ENCODE measurements at places on chromosomes 1 and 21.

DNA sequence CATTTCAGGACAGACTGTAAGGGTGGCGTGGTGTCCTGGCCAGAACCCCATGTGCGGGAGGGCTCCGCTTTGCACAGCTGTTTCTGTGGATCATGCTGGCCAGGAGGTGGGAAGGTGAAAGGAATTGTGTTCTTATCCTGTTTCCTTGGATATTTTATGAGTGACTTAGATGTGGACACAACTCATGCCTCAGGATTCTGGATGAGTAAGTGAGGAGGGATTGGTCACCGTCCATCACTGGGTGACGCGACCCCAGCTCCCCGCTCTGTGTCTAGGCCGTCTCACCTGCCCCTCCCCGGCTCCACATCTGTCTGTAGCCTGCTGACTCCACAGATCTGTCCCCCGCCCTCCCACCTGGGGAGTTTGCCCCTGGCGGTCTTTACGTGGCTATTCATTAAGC is 48.8 kb downstream of the PIK3CD start:
- DNase-seq, result no peak

DNA sequence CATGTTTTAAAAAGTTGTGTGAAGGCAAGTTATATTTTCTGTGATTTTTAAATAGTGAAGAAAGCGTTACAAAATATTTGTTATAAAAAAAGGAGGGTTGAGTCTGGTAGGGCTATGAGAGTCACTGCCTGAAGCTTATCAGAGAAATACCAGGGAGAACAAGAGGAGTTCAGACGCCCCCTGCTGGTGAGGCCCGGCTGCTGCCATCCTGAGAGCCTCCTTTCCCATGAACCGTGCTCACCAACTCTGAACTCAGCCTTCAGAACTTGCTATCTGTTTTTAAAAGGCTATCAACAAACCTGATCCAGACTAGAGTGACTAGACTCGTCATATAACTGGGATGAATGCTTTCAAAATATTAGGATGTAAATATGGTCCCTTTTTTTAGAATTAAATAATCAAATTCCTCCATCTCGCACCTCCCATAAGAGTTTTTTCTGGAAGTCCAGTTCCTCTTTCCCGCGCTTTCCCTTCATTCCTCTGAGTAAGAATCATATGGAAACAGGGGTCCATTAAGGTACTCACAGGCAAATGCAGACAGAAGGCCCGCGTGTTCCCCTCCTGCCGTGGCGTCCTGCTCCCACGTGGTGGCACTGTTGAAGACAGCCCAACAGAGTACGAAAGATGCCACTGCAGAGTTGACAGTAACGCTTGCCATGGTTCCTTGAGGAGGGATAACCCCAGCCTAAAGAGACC is 26.2 kb upstream of the SPATA6 start:
- peak; percentile 80 for DNase-seq

- peak; percentile 34 for DNase-seq
These were observed 27.9 kb downstream of the RGS5 start for GRCh38 chr1:163174524-163175437.

DNA sequence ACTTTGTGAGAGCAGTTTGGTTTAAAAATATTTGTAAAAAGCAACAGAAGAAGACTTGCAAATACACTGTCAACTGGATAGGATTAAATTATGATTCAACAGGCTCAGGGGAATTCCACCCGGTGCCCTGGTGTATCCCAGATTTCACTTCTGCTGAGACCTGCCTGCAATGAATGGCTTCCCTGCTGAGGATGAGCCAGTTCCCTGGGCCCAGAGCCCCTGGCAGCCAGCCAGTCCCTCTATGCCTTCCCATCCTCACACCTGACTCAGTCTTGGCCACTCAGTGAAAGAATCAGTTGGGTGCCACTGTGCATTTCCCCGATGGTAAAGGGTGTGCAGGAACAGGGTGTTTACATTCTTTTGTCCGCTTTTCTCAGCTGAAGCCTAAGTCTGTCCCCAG is 64.4 kb downstream of the KCTD3 start:
- peak; percentile 64 for DNase-seq

DNA sequence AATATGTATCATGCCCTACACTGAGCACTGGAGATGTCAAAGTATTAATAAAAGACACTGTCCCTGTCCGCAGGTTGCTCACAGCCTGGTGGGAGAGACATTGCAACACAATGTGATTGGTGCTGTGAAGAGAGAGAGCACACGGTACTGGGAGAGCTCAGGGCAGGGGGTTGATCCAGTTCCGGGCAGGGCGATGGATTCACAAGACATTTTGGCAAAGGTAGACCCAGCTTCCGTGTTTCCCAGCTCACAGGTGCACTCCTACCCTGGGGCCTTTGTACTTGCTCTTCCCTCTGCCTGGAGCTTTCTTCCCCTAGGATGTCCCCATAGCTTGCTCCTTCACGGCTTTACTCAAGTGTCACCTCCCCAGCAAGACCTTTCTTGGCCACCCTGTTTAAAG is 1.4 kb downstream of the PLA2G5 start:
- DNase-seq, result no peak

- no peak for DNase-seq
These were observed 381 bp upstream of the KLHL20 start for GRCh38 chr1:173714441-173714758.

- no peak for DNase-seq
These were observed 9.2 kb downstream of the ABCG1 start for GRCh38 chr21:42227909-42228708.

- DNase-seq, result peak; percentile 70
These were observed 3.1 kb upstream of the YRDC start for GRCh38 chr1:37811027-37811655.

DNA sequence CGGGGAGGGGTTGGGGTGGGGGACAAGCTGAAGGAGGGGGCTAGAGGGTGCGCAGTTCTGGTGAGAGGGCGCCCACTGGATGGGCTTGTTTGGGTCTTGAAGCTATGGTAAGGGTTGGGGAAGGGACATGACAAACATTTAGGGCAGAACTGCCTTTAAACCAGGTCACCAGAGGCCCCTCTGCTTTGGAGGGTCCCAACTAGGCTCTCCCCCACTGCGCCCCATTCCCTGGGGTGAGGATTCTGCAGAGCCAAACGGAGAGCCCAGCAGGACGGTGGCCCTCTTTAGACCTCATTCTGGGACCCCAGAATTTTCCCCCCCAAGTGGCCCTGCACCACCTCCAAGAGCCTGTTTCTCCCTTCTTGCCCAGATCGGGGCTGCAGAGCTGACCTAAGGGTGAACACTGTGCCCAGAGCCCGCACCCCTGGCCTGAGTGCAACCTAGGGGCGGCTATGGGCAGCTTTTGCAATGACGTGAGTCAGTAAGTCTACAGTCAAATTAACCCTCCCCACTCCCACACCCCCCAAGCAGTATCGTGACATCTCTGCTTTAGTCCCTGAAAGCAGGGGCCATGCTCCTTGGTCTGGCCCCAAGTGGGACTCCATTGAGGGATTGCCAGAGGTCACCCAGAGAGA is 593.8 kb downstream of the MATN1 start:
- DNase-seq, result no peak

GRCh38 chr1:87399701-87400100 is 71.0 kb downstream of the LMO4 start:
- DNase-seq, result peak; percentile 62

DNA sequence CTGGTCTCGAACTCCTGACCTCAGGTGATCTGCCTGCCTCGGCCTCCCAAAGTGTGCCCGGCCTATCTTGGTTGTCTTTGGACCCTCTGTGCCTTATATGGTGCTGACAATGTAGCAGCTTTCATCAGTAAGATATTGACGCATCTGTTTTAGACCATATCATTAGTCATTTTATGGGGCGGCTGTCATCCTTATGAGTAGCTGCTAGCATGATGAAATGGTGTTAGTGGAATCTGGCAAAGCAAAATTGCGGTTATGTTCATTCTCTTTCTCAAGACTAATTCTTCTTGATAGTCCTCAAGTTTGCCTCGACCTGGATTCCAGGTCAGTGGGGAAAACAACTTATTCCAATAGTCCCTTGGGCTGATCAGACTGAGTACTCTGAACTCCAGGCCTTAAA is 199.9 kb downstream of the PRDM2 start:
- DNase-seq, result no peak

All from NCI-H1105 (cell line).